ENCODE measurements at places on chromosomes 5 and 9.
A peak's percentile ranks its signal among the peaks of the same experiment; 100 is the strongest.

DNA sequence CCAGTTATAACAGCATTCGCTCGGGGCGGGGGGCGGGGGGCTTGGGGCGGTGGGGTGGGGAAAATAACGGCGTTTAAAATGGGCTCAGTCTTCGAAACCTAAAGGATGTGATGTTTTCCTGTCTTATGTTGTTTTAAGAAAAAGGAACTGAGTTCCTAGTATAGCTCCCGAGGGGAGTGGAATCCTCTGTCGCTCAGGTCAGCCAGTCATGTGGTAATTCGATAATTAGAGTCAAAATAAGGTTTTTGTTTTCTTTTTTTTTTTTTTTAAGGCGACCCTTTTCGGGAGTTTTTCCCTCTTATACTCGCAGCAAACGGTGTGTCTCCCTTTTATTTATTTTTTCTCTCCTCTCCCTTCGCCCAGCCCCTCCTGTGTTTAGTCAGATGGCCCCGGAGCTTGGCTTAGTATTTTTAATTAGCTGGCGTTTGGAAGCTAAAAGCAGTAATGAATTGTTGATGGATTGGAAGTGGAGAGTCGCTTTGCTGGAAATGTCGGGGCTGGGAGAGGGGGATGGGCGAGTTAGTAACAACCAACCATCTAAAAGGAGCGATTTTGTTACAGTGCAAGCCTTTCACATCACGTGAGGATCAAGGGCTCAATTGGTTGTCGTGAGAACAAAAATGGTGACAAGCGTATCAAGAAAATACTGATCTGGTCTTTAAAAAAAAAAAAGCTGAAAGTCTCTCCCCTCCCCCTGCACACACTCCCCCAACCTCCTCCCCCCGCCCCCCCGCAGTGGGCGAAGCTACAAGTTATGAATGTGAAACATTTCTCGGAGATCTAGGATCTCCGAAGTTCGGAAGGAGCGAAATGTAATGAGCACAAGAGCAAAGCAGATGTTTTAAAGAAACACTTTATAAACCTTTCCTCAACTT lies 714 bp upstream of the ZNF608 start:
- DNase-seq: peak; percentile 23

DNA sequence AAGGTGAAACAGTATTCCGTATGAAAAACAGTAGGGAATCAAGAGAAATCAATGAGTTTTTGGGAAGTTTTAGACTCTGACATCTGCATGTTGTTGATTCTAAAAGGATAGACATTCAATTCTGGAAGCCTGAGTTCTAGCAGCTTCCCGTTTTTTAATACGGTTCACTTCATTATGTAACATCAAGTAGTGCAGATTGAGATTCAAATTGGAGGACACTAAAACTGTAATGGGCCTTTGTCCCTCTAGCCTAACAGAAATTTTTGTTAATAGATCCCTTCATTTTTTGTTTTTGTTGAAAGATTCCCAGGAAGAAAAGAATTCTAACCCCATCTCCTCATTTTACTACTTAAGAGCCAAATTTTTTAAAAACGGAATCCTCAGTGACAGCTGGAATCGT lies 384.6 kb downstream of the SH3GL2 start:
- no peak for DNase-seq

DNA sequence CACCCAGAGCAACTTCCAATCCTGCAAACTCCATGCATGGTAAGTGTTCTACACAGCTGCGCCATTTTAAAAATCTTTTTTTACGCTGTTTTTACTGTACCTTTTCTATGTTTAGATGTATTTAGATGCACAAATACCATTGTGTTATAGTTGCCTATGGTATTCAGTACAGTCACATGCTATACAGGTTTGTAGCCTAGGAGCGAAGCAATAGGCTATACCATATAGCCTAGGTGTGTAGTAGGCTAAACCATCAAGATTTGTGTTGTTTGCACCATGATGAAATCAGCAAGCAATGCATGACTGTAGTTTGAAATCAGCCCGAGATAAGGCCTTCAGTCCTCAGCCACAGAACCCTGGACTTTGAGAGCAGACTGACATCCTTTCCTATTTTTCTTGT lies 101.2 kb downstream of the LIX1 start:
- DNase-seq: no peak

- DNase-seq: no peak
Observed at GRCh38 chr9:133758228-133758627, 20.1 kb upstream of the SARDH start.

- peak; percentile 64 for DNase-seq
Observed at GRCh38 chr9:116945817-116946216, 258.7 kb downstream of the TRIM32 start.

DNA sequence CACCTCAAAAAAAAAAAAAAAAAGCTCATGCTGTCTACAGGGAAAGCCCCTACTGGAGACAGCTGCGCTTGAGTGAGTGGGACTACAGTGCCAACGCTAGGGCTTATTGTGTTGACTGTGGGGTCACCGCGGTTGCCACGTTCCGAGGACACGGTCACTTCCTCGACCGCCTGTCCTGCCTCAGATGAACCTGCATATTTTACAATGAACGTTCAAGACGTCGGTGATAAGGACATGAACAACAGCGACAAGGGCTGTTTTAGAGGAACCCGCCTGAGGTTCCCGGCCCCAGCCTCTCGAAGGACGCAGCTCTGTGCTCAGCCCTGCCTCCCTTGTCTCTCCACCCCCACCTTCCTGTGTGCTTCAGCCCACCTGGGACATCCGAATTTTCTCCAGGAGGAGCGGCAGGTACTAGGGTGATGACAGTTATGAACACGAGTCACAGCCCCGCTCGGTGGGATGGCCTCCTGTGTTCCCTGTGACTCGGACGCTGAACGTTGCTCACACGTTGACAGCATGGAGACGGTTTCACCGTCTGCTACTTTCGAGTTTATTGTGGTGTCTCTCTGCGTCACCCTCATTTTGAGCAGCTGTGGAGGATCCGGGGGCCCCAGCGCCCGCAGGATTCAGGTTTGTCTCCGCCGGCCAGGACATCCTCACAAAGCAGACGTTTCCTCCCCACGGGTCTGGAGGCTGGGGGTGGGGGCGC lies 11.3 kb upstream of the DIPK1B start:
- peak; percentile 60 for DNase-seq

DNA sequence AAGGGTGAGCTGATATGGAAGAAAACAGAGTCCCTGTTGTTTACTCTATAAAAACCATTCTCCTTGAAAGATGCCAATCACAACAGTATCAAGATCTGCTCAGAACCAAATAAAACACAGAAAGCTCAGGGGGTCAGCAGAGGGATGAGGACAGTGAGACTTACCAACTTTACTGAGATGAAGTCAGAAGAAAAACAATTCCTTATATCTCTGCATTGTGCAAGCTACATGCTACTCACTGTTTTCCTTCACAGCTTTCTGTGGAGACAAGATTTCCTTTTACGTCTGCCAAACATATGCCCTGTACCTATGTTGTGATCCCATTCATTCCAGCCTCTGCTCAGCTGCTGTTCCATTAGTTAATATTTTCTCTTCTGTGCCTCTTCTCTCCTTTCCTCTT lies 185.6 kb downstream of the TSSK1B start:
- no peak for DNase-seq

DNA sequence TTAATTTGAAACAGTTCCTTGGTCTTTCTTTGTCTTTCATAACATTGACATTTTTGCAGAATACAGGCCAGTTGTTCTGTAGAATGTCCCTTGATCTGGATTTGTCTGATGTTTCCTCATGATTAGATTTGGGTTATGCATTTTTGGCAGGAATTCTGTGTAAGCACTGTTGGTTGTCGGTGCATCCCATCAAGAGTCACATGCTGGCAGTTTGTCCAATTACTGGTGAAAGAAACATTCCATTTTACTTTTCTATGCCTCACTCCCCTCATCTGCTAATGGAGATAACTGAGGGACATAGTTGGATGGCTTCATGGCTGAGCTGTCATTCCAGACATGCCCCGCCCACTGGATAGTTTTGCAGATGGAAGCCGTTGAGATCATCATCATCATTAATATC lies 7.6 kb upstream of the ZNF618 start:
- no peak for DNase-seq

GRCh38 chr5:33999978-34000377 lies 7.9 kb downstream of the AMACR start:
- no peak for DNase-seq

- DNase-seq: no peak
Observed at GRCh38 chr9:10062629-10063395, 550.0 kb downstream of the PTPRD start.

GRCh38 chr9:128494746-128495129 lies 9.8 kb upstream of the GLE1 start:
- no peak for DNase-seq

GRCh38 chr5:163695830-163696578 lies 190.6 kb downstream of the MAT2B start:
- peak; percentile 74 for DNase-seq

GRCh38 chr5:124678468-124678867 lies 68.0 kb downstream of the ZNF608 start:
- no peak for DNase-seq

GRCh38 chr5:134204575-134204974 lies 21.3 kb downstream of the PPP2CA start:
- DNase-seq: no peak

GRCh38 chr5:155905364-155905763 lies 421.6 kb upstream of the SGCD start:
- DNase-seq: no peak

- no peak for DNase-seq
Observed at GRCh38 chr5:68176802-68177479, 38.6 kb upstream of the PIK3R1 start.
